RWPE2 (cell line): ENCODE measurements at places on chromosomes 11 and 22.

- no peak for DNase-seq
- no peaks in the 10 kb centered on the region for H3K27me3 ChIP-seq
- H3K4me3 ChIP-seq = no peak overlapping the region
- H3K36me3 ChIP-seq = peaks cover 31% of the 10 kb centered on the region
- H3K27ac ChIP-seq = no peak overlapping the region
- no peaks in the 10 kb centered on the region for H3K4me1 ChIP-seq
Observed at GRCh38 chr22:44000123-44000522, 24.0 kb upstream of the PARVB start.

DNA sequence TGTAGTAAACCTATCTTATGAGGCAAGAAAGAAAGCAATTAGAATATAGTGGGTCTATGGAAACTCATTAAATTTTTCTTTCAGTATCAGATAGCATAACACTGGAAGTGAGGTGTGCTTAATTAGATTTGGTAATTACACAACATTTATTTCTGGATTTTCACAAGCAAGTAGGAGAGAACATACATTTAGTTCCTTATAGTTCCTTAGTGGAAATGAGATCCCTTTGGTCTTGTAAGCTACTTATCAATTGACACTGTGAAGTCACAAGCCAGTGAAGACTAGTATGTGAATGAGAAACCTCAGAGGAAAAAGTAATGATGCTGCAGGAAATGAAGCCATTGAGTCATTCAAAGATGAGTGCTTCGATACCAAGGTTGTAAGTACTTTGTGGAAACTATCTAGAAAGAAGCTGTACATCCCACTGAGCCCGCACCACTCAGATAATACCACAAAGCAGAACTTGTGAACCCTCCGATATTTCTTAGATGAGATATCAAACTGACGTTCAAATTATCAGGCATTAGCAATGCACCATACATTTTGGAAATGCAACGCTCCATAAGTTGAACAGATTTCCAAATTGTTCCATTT is 53.5 kb downstream of the ENTHD1 start:
- no peak for DNase-seq
- H3K4me1 ChIP-seq = no peaks in the 10 kb centered on the region
- no peaks in the 10 kb centered on the region for H3K36me3 ChIP-seq
- H3K27ac ChIP-seq = no peak overlapping the region

GRCh38 chr11:92651159-92651558 is 318.3 kb upstream of the MTNR1B start:
- no peak for DNase-seq
- no peaks in the 10 kb centered on the region for H3K4me1 ChIP-seq
- no peak overlapping the region for H3K4me3 ChIP-seq
- no peak overlapping the region for H3K27ac ChIP-seq
- no peaks in the 10 kb centered on the region for H3K27me3 ChIP-seq

DNA sequence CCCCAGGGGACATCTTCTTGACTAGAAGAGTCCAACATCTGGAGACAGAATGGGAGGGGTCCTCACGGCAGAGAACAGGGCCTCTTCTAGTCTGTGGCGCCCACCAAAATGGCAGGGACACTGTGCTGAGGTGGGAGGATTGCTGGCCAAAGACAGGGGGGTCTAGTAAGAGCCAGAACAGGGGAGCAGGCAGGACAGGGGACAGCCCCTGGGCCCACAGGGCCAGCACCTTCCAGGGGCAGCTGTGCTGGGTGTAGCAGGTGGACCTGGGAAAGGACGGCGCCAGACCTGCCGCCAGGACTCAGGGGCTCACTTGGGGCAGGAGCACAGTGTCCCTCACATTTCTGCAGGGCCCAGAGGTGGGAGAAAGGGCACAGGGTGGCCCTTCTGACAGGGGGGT is 858 bp upstream of the APOBEC3A start:
- H3K27ac ChIP-seq = no peak overlapping the region
- no peaks in the 10 kb centered on the region for H3K36me3 ChIP-seq
- no peak overlapping the region for H3K4me3 ChIP-seq
- no peaks in the 10 kb centered on the region for H3K27me3 ChIP-seq
- DNase-seq = no peak

- H3K36me3 ChIP-seq = peaks cover 3% of the 10 kb centered on the region
- peak within 1 kb of the TSS; percentile 57 for H3K27ac ChIP-seq
- no peaks in the 10 kb centered on the region for H3K27me3 ChIP-seq
- H3K4me3 ChIP-seq = peak within 1 kb of the TSS; percentile 41
- H3K4me1 ChIP-seq = no peaks in the 10 kb centered on the region
- DNase-seq = no peak
Observed at GRCh38 chr11:118607401-118608359, at the start of gene PHLDB1. Gene PHLDB1, plus strand, starts transcription at chr11:118607615. Its CDS starts 6,222 bp downstream, at chr11:118613837.

DNA sequence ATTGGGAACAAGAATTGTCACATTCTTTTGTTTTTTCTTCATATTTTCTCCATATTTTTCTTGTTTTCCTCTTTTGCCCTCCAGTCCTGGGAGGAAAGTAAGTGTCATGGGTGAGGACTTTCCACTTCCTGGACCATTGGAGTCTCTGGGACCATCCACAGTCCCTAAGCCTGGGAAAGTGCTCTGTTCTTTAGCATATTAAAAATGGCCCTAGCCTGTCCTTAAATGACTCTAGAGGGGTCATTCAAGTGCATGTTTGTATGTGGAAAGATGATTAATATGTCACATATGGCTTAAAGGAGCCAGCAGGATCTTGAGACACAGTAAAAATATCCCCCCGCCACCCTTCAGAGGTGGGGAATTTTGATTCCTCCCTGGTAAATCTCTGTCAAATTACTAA is 20.1 kb upstream of the SCGB1D1 start:
- no peak for DNase-seq
- H3K4me3 ChIP-seq = no peak overlapping the region
- H3K36me3 ChIP-seq = no peaks in the 10 kb centered on the region

GRCh38 chr11:117946842-117947526 is 17.8 kb upstream of the TMPRSS13 start:
- H3K36me3 ChIP-seq = no peaks in the 10 kb centered on the region
- no peak overlapping the region for H3K4me3 ChIP-seq
- H3K4me1 ChIP-seq = peaks cover 4% of the 10 kb centered on the region
- peak; percentile 77 for DNase-seq
- H3K27ac ChIP-seq = no peak overlapping the region
- H3K27me3 ChIP-seq = no peaks in the 10 kb centered on the region

DNA sequence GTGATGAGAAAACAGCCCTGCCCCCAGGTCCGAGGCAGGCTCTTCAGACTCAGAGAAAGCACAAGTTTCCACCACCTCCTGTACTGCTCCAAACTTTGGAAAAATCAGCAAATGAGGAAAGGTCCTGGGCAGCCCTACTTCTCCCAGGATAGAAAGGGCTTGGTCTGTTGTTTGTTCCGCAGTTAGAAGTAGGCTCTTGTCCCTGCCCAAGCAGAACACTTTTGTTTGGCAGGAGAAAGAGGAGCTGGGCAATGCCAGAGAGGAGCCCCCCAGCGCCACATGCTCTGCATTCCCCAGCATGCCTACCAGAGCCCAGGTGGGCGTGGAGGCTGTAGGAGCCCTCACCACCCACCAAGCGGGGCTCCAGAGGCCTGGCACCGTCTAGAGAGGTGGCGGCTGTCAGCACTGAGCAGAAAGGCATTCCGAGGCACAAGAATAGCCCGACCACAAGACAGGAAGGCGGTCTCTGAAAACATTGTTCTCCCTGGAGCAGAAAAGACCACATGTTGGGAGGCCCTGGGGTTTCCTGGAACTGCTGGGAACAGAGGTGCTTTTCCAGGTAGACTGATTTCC is 90.3 kb upstream of the CD82 start:
- H3K27ac ChIP-seq = no peak overlapping the region
- no peak overlapping the region for H3K4me3 ChIP-seq
- peaks cover 4% of the 10 kb centered on the region for H3K27me3 ChIP-seq
- H3K36me3 ChIP-seq = no peaks in the 10 kb centered on the region

- H3K4me3 ChIP-seq = no peak overlapping the region
- H3K4me1 ChIP-seq = no peaks in the 10 kb centered on the region
- DNase-seq = no peak
- no peaks in the 10 kb centered on the region for H3K36me3 ChIP-seq
Observed at GRCh38 chr11:109401545-109401944, 20.4 kb upstream of the C11orf87 start.

GRCh38 chr11:8055091-8055835 is 25.7 kb upstream of the TUB start:
- no peaks in the 10 kb centered on the region for H3K4me1 ChIP-seq
- no peaks in the 10 kb centered on the region for H3K36me3 ChIP-seq
- peaks cover 17% of the 10 kb centered on the region for H3K27me3 ChIP-seq
- H3K4me3 ChIP-seq = no peak overlapping the region

- DNase-seq = no peak
- H3K27me3 ChIP-seq = no peaks in the 10 kb centered on the region
- H3K4me1 ChIP-seq = no peaks in the 10 kb centered on the region
- H3K36me3 ChIP-seq = no peaks in the 10 kb centered on the region
- H3K4me3 ChIP-seq = no peak overlapping the region
Observed at GRCh38 chr22:28521451-28521850, 158.2 kb downstream of the TTC28 start.

DNA sequence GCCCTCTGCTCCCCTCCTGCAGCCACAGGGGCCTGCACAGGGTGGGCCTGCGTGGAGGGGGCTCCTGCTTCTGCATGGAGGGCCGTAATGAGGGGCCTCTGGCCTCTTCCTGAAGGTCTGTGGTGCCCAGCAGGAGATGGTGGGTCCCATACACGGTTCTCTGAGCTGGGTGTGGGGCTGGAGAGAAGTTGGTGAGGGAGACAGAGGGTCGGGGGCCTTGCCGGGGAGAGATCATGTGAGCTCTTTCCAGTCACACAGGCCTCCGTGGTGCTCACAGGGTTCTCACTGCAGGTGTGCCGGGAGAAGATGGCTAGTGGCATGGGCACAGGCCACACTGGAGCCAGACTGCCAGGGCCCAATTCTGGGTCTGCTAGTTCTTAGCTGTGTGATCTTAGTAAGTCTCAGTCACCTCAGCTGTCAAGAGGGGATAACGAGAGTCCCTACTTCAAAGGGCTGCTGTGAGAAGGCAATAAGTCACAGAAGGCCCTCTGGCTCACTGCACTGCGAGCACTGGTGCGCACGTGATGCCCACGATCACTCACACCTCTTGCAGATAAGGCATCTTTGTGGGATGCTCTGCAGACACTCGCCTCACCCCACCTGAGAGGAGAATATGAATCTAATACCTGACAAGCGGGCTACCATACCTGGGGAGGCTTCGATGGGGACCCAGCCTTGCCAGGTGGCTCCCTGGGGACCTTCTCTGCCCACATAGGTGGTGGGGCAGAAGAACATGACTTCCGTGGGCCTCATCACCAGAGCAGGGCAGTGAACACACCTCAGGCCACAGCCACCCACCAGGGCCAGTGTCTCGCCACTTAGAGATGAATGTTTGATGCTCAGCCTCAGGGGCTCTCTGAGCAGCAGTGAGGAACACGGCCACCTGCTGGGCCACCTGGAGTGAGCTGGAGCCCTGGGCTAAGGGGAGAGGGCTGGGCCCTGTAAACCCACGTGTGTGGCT is 14.5 kb downstream of the KCNC1 start:
- H3K4me1 ChIP-seq = no peaks in the 10 kb centered on the region
- H3K36me3 ChIP-seq = no peaks in the 10 kb centered on the region
- H3K27ac ChIP-seq = no peak overlapping the region
- no peak for DNase-seq
- no peaks in the 10 kb centered on the region for H3K27me3 ChIP-seq
